ENCODE measurements at places on chromosomes 1 and 21.

DNA sequence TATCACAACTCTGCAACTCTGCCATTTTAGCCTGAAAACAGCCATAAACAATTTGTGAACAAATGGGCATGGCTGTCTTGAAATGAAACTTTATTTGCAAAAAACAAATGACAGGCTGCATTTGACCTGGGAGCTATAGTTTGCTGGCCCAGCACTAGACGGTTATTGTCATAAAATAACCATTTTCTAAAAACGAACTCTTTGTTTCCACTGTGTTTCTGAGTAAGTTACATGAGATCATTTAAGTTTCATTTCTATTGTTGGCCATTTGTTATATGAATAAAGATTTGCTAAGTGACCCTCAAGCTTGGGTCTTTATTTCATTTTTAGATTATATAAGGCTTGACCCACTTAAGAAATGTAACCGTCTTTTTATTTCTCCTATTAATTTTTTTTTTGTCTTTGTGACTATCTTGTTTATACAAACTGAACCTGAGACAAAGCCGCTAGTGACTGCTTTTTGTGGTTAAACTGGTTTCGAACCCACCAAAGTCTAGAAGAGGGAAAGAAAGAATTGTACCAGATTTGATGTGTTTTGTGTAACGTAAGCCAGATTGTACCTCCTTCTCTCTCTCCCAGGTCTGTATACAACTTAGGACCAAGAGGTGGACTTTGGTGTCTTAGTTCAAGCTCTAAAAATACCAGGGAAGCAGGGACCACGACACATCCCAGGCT lies 12.9 kb upstream of the KCNJ15 start:
- no peak for DNase-seq

GRCh38 chr1:153535242-153536011 lies at the start of gene S100A6:
S100A6 (minus strand) TSS chr1:153535991; CDS start chr1:153535339, 652 bp downstream.
- no peak for DNase-seq

DNA sequence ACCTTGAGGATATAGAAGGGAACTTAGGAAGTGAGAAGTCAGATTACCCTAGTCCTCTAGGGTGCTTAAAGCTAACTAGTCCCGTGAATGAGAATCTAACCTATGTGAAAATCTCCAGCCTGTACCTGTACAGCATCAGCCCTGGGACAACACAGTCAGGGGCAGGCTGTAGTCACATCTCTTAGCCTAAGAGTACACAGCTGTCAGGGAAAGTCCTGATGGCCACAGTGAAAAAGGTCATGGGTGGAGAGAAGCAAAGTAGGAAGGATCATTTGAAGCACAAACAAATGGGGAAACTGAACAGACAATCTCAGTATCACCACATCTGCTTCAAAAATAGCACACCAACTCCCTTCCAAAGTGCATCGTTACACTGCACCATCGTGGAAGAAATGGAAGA lies 11.7 kb downstream of the CTSK start:
- no peak for DNase-seq

DNA sequence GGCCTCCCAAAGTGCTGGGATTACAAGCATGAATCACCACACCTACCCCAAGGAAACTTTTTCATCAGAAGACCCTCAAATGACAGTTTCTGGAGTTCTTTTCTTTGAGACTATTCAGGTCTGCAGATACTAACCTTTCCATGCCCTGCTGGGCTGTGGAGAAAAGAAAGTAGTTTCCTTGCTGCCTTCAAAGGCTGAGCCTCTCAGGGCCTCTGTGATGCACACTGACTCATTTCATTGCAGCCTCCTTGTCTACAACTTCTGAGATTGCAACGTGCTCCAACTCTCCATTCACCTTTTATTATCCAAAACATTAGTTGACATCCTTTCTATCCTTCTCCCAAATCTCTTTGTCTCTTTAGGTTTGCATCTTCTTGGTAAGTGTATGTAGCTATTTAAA lies 8.8 kb upstream of the SAMSN1 start:
- DNase-seq, result no peak

DNA sequence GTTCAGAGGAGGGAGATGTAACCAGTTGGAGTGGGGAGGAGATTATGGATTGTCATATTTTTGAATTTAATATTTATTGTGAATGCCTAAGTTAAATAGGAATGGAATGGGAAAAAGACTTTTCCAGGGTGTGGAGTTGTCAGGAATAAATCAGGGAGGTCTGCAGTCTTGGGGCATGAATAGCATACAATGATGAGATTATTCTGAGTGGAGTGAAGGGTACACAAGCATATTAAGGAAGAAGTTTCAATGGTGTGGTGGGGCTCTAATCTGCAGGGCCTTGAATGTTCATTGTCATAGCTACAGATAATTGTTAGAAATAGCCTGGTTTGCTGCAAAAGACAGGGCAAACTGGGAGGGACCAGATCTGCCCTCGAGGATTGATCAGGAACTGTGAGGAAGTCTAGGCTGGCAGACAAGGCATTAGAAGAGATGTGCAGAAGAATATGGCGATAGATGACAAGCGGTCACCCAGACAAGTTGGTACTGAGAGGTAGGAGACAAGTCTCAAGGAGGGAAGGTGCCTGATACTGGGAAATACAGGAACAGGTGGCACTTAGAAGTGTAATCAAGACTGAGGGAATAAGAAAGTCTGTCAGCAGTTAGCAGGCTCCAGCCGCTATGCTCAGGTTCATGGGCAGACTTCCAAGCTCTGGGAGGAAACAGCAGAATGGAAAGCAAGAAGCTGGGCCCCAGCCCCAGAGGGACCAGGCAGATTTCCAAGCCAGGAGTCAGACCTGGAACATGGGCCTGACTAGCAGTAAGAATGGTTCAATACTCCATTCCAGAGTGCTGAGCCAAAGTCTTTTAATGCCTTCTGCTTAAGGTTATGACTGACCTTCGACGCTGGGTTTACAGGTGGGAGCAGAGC lies 20.9 kb upstream of the RGL1 start:
- no peak for DNase-seq

DNA sequence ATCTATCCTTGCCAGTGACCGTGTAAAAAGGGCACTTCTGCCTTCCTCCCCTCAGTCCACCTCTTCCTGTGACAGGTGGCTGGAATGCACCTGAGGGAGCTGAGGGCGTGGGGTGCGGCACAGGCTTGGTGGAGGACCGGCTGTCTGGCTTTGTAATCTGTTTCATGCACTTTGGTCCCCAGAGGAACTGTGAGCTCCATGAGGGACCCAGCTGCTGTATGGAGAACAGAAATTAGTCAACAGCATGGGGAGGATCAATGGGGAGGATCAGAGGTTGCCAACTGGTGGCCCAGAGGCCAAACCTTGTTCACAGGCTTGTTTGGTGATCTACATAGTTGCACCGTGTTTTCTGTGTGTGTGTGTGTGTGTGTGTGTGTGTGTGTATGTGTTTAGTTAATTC lies 19.0 kb upstream of the LUZP1 start:
- DNase-seq, result no peak

- no peak for DNase-seq
These were observed 90.7 kb upstream of the ARHGEF16 start for GRCh38 chr1:3363756-3364155.

DNA sequence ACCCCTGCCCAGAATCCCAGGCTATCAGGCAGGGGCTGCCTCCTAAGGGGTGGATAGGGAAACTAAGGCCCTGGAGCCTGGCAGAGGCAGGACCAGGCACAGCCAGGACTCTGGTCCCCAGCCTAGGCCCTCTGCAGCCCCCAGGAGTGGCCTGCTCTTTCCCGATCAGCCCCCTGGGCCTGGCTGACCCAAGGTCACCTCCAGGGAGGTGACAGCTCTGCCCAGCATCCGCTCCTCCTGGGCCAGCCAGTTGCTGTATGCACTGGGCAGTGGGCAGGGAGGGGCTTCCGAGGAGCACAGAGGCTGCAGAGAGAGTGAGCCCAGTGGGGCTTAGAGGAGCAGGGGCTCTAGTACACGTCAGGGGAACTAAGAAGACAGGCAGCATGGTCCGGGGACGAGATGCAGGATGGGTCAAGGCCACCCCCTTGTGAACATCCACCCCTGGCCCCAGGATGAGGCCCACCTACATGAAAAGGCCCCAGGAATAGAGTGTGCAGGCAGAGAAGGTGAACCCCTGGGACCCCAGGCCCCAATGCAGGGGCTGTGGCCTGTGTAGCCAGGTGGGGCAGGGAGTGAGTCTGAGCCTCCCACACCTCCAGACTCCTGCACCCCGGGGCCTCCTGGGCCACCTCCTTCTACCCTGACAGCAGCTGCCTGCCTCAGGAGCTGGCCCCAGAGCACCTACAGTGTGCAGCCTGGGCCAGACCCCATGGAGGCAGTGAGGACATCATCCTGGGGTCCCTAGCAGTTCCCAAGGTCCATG lies 32.8 kb downstream of the WNT9A start:
- no peak for DNase-seq

DNA sequence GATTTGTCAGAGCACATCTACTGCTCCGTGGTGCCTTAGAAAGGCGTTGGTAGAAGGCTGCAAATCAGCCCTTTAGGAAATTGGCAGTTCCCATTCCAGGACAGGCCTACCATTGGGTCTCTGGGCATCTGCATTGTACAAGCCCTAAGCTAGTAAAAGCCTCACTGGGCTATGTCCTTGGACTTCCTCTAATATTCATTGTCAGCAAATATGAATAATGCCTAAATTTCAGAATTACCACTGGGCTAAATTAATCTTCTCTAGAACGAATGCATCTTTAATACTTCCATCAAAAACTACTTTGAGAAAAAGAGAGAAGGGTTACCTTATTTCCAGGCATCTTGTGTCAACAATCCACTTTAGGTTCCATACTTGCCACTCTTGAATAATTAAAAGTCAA lies 41.5 kb upstream of the ATP1A1 start:
- DNase-seq, result no peak

DNA sequence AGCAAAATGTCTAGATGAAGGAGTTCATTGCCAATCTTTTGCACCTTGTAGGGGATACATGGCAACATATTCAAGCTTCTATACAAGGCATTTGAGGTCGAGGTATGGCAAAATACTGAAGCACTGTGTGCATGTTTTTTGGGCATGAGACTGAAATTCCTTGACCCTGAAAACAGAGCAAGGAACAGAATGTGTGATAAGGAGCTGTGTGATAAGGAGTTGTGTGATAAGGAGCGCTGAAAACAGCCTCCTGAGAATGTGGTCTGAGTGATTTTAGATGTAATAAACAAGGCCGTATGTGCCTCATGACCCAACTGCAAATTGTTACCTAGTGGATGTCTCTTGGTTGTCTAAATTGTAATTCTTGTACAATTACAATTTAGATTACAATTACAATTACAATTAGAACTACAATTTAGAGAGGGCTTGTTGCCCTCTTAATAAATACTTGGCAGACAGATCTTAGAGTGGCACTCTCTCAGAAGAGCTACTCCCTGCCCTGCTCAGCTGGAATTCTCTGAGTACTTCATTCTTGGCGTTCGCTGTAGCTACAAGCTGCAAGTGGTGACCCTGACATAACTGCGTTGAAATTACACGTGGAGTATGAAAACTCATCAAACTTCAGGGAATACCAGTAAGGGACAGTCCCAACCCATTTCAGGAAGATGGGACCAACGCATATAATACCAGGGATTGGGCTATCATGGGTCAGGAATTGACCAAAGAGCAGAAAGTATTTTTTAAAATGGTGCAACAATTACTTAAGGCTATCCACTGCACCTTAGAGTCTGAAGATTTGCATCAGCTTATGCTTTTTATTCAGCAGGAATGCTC lies 20.0 kb upstream of the ITLN1 start:
- DNase-seq, result no peak

GRCh38 chr1:232037774-232038388 lies 411.3 kb downstream of the DISC1 start:
- no peak for DNase-seq

GRCh38 chr1:167305706-167306277 lies 85.1 kb downstream of the POU2F1 start:
- DNase-seq, result no peak

- no peak for DNase-seq
These were observed 142.5 kb downstream of the TNR start for GRCh38 chr1:175600721-175601440.

DNA sequence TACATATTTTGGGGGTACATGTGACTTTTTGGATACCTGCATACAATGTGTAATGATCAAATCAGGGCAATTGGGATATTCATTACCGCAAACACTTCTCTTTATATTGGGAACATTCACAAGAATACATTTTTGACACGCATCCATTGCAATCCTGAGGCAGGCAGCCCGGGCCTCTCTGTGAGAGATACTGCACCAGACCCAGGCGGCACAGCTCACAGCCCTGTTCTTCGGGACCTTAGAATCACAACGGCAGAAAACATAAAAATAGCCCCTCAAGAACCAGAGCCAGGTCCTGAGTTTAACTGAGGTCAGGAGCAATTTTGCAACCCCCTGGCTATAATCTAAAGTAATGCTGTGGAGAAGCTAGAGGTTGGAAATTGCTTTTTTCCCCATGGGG lies 90.8 kb upstream of the PGBD5 start:
- no peak for DNase-seq

- no peak for DNase-seq
These were observed 48.4 kb downstream of the B3GALT5 start for GRCh38 chr21:39661121-39661520.

DNA sequence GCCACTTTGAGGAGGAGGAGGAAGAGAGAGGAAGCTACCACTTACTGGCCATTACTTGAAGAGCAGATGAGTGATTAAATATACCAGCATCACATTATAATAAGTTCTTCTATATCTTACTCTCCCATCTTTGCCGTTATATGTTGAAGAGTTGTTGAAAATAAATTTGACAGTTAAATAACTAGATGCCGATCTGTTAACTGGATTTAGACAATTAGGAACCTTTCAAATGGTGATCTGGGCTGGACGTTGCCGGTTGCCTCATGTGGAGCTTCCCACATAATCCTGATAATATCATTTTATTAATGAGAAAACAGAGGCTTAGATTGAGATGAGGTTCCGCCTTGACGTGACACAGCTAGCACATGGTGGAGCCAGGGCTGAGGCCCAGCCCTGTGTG lies 147.0 kb downstream of the SDCCAG8 start:
- no peak for DNase-seq

GRCh38 chr1:206685769-206686477 lies 1.2 kb downstream of the MAPKAPK2 start:
- no peak for DNase-seq

GRCh38 chr1:206511362-206512057 lies 4.2 kb downstream of the RASSF5 start:
- no peak for DNase-seq

DNA sequence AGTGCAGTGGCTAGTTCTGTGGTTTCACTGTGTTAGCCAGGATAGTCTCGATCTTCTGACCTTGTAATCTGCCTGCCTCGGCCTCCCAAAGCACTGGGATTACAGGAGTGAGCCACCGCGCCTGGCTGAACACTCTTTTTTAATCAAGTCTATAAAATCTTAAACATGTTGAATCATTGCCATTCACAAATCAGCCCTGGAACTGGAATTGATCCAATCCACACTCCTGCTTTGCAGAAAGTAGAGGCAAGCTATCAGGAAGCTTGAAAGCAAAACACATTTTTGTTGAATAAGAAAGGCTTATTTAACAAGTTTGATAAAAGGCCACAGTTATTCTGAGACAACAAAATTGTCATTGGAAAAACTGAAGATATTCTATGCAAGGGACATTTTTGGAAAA lies 18.3 kb upstream of the EFHD2 start:
- DNase-seq, result no peak

Data from HuH-7 (cell line).